ENCODE measurements at places on chromosomes 5 and 9. TPM values are rescaled to one million over a fixed set of nuclear protein-coding genes. Genes with fewer than 3 reads are reported as not detected.

- no peak for DNase-seq
Observed at GRCh38 chr9:117286245-117286644, 128.6 kb downstream of the ASTN2 start.

ORM2 gene
- 1.6 TPM for total RNA-seq

DNA sequence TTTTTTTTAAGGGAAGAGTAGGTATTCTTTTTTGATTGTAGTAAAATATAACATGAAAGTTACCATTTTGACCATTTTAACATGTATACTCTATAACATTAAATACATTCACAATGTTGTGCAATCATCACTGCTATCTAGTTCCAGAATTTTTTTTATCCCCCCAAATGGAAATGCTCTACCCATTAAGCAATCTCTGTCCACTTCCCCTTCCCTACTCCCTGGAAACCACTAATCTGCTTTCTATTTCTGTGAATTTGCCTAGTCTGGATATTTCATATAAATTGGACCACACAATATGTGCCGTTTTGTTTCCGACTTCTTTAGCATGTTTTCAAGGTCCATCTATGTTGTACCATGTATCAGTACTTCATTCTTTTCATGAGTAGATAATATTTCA, 429.5 kb downstream of the TLE1 start:
- no peak for DNase-seq

- DNase-seq, result no peak
Observed at GRCh38 chr5:149421372-149421685, 42.2 kb upstream of the IL17B start.

DNA sequence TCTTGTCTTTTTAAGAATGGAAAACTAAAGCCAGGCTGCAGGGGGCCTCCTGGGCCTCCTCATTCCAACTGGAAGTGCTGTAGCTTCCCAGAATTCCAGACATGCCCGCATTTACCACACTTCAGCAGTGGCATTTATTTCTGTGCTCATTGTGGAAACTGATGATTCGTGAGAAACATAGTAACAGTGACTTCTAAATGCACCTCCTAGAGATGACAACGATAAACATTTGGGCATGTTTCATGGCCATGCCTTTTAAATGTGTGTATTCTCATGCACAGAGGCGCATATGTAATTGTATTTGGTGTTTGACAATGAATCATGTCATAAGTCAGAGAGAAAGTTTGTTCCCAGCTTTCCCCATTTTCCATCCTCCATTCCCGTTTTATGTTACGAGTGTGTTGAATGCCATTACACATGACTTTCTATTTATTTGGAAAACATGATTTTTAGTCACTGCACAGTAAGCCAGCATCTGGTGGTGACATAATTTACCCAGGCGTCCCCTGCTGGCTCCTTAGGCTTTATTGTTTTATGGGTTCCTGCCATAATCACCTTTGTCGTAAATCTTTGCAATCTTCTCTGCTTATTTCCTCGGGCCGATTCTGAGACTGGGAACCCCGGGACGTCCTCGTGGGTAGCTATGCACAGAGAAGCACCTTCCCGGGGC, 68.8 kb upstream of the FCN2 start:
- DNase-seq, result peak; percentile 54

- no peak for DNase-seq
Observed at GRCh38 chr5:145965804-145966203, 29.4 kb downstream of the SH3RF2 start.

- no peak for DNase-seq
Observed at GRCh38 chr9:132945186-132946130, 1.0 kb upstream of the TSC1 start.

DNA sequence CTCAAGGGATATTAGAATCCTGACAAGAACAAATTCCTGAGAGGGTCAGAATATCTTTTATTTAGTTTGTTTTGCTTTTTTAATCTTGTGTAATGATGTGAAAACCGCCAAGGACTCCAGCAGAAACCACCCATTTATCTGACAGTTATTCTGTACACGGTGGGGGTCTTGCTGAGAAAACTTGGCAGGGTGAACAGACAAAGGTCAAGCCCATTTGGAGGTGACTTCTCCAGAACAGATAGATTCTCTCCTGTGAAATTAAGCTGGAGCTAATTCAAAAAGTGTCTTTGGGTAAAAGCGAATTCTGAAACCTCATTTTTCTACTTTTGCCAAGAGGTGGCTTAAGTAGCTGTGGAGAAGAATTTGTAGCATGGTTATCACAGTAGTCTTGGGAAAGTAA, 484.4 kb downstream of the SPOCK1 start:
- DNase-seq, result no peak

- no peak for DNase-seq
Observed at GRCh38 chr5:147512659-147513379, 3.0 kb upstream of the DPYSL3 start.

SPINK6 gene
- not detected for total RNA-seq

DNA sequence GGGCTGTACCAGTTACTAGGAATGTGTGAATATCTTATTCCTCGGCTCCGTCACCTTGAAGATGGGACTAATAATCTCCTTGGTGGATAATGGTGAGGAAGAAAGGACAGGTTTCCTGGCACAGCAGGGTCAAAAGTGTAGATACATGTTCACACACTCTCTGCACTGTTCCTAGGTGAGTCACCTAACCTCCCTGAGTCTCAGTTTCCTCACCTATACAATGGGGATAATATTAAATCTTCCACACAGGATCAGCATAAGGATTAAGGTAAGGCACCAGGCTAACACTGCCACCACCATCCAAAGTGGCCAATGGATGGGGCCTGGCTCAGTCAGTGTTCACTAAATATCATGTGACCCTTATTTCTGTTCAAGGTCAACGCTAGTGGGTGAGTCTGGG, 66.9 kb downstream of the PSMB7 start:
- no peak for DNase-seq

Measured in WTC11 (cell line).